ENCODE measurements at places on chromosomes 6 and 20.

- DNase-seq = no peak
Measured at GRCh38 chr20:47972916-47973309, 187.6 kb upstream of the SULF2 start.

- no peak for DNase-seq
Measured at GRCh38 chr20:53964067-53964466, 106.3 kb downstream of the BCAS1 start.

GRCh38 chr6:10084111-10084986 lies 330.5 kb downstream of the TFAP2A start:
- no peak for DNase-seq

GRCh38 chr6:139932671-139933070 lies 558.2 kb upstream of the CITED2 start:
- DNase-seq = no peak

- no peak for DNase-seq
Measured at GRCh38 chr20:62662422-62662821, 20.1 kb downstream of the SLCO4A1 start.

GRCh38 chr6:11615214-11615602 lies 77.7 kb downstream of the TMEM170B start:
- no peak for DNase-seq

- no peak for DNase-seq
Measured at GRCh38 chr6:37891072-37891471, 71.5 kb downstream of the ZFAND3 start.

- no peak for DNase-seq
Measured at GRCh38 chr6:81948861-81949260, 196.4 kb upstream of the TENT5A start.

DNA sequence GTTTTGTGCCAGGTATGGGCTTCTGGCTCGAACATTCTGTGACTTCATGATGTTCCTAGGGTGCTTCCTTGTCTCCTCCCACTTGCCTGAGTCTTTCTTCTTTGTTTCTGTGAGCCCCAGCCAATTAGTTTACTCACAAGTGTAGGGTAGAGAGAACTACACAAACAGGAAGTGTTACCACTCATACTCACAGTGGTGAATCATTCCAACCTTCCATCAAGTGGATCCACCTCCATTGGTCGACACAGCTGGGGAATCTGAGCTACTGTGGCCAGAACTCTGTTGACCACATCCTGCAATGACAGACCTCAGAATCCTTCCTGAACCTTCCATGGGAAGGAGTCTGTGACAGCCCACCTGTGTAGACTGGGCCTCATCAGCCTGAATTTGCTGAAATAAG lies 76.8 kb downstream of the UNC5CL start:
- no peak for DNase-seq

DNA sequence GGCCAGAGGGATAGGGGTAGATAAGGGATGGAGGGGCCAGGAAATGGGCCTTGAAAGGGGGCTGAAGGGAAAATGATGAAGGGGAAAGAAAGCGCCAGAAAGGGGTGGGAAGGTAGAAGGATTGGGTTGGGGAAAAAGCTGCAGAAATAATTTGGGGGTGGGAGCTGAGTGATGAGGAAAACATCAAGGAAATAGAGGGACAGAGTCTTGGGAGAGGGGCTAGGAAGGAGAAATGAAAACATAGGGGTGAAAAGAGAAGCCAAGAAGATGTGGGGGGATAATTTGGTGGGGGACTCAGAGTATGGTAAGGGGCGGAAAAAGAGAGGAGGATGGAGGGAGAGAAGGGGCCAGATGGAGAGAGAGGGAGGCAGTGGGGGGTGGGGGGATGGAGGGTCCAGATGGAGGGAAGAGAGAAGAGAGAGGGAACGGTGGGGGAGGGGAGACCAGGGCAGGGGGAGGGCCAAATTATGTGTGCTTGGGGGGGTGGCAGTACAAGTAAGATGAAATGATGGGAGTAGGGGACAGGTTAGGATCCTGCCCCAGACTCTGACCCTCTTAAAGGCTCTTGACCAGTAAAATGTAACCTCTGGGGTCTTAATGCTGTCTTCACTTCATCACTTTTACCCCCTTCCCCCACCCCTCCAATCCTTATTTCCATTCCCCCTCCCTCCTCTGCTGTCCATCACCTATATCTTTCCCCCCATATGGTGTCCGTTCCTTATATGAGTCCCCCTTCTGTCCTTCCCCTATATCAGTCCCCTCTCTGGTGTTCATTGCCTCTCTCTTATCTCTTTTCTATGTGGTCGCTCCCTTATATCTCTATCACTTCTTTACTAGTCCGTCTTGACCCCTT lies 852 bp downstream of the SYNGAP1 start:
- no peak for DNase-seq

GRCh38 chr6:5672581-5673011 lies 334.1 kb downstream of the NRN1 start:
- no peak for DNase-seq

DNA sequence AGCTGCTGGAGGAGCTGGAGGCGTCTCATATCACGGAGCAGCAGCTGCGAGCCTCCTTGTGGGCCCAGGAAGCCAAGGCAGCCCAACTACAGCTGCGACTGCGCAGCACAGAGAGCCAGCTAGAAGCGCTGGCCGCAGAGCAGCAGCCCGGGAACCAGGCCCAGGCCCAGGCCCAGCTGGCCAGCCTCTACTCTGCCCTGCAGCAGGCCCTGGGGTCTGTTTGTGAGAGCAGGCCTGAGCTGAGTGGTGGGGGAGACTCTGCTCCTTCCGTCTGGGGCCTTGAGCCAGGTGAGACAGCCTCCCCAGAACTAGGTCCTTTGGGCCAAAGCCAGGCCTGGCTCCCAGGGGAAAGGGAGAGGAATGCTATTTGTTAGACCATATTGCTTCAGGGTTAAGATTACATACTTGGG lies 31.7 kb downstream of the C20orf173 start:
- peak; percentile 46 for DNase-seq

DNA sequence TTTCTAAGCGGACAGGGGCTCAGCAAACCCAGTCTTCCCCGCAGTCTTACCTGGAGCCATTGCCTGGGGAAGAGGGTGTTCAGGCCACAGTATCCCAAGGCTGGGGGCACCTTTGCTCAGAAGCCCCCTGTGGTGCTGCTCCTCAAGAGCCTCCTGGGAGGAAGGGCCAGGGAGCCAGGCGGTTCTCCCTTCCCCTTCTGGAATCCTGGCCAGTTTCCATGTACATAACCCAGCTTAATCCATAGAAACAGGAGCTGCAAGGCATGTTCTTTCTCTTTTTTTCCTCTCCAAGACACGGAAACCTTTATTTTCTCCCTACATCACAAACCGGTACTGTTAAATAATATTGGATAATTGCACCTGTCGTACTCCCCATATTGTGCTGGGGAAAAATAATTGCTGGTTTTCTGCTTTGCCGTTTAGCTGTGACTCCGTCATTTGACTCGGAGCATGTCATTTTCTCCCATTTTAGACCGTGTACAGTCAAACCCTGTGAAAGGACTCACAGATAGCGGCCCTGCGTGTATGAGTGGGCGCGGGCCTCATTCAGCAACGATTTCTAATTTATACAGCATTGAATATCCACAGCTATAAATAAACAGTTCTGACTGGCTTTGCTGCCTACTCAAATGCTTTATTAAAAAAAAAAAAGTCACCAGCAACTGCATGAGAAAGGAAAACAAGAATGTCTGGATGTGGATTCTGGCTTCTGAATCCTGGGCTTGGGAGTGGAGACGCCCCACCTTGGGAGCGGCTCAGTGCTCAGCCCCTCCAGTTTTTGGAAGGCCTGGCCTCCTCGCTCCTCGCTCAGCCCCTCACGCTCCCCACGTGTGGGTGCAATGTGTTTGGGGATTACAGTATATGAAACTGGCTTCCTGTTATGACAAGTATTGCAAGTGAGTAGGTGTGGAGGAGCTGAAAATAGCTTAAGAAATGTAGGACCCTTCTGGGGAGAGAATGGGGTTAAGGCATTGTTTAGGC lies 67.3 kb downstream of the ADTRP start:
- no peak for DNase-seq

GRCh38 chr6:30826961-30827342 lies 57.4 kb upstream of the DDR1 start:
- no peak for DNase-seq

Data from tibial nerve (tissue), 4 donors.